ENCODE measurements at places on chromosomes 11 and 22.

- no peak for DNase-seq
Measured at GRCh38 chr11:63804259-63804658, 9.0 kb upstream of the SPINDOC start.

DNA sequence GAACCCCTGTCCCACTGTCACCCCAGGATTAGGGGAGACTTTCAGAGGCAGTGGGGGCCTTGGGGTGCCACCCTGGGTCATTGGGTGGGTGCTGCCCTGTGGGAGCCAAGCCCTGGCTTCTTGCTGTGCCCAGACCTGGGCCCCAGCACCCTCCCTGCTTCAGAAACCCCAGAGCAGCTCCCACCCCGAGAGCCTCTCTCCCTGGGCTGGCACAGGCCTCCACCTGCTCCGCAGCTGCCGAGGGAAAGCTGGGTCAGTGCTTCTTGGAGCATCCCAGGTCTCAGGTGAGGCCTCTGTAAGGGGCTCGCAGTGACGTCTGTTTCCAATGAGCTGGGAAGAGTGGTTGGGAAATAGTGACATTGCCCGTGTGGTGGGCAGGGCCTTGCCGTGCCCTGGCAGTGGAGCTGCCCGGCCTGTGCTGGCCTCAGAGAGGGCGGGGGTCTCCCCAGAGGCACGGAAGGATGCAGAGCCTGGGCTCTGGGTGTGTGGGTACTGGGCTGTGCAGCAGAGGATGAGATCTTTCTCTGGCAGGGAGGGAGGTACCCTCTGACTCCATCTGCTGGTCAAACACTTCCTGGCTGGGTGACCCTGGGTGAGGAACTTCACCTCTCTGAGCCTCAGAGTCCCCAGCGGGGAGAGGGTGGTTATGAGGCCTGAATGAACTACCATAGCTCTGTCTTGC is 23.0 kb downstream of the C22orf23 start:
- no peak for DNase-seq

DNA sequence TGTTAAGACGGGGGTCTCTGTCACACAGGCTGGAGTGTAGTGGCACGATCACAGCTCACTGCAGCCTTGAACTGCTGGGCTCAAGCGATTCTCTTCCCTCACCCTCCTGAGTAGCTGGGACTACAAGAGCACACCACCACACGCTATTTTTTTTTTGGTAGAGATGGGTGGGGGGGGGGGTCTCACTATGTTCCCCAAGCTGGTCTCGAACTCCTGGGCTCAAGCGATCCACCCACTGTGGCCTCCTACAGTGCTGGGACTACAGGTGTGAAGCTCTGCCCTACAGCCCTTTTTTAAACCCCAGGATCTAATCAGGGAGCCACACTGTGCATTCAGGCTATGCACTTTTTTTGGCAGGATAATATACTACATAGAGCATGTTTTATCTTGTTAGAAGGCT is 1.4 kb upstream of the DHCR7 start:
- DNase-seq: no peak

DNA sequence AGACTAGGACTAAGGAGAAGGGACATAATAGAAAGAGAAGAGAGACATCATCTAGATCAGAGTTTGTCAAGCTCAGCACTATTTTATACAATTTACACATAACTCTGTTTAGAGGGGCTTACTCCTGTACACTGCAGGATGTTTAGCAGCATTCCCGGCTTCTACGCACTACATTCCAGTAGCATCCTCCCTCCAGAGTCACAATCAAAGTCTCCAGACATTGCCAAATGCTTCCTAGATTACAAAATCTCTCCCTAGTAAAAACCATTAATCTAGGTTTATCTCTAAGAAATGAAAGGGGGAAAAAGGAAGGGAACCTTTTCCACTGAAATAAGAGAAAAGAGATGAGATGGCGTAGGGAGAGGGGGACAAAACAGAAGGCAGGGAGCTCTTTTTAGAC is 4.0 kb downstream of the USP28 start:
- DNase-seq: no peak

- DNase-seq: no peak
Measured at GRCh38 chr22:45426387-45426786, 12.9 kb downstream of the RIBC2 start.

- no peak for DNase-seq
Measured at GRCh38 chr11:78931891-78932290, 357.2 kb upstream of the NARS2 start.

GRCh38 chr22:22959147-22959827 is 71.7 kb downstream of the IGLL5 start:
- DNase-seq: peak; percentile 50

GRCh38 chr11:65771589-65772112 is 9.1 kb downstream of the AP5B1 start:
- no peak for DNase-seq

- no peak for DNase-seq
Measured at GRCh38 chr11:17693531-17693930, 25.8 kb upstream of the MYOD1 start.

GRCh38 chr11:61061081-61061826 is 41.0 kb upstream of the CD5 start:
- DNase-seq: peak; percentile 77

- no peak for DNase-seq
Measured at GRCh38 chr11:132208477-132209055, 838.2 kb downstream of the NTM start.

DNA sequence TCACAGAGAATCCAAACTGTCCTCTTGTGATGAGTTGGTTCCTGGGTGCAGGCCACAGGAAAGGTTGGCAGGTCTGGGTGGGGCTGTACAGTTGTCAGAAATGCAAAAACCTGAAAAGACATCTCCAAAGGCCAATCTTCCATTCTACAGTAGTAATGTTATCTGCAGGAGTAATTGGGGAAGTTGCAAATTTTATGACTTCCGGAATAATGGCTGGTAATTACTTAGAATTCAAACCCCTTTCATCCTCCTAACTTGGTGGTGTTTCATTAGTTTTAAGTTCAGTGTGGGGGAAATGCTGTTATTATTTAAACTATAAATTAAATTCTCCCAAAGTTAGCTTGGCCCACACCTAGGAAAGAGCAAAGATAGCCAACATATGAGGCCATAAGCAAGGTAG is 64.7 kb upstream of the FAT3 start:
- DNase-seq: no peak
